Astrocyte of the spinal cord (primary cell): ENCODE measurements at places on chromosomes 11 and 22.
A peak's percentile ranks its signal among the peaks of the same experiment; 100 is the strongest.

GRCh38 chr11:75248924-75249256 lies 8.3 kb downstream of the TPBGL start:
- DNase-seq, result no peak

DNA sequence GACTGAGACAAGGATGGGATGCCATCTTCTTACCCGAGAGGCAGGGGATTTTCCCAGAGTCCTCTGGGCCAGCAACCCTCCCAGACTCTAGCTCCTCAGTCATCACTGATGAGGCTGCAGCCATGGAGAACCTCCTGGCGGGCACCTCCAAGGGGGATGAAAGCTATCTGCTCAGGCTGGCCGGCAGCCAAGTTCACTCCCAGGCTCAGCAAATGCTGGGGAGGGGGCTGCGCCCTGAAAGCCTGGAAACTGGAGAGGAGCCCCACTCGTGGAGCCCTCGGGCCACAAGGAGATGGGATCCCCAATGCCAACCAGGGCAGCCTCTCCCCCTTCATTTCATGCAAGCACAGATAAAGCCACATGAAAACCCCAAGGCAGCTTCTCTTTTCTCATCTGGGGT lies 75.0 kb downstream of the CACNA1I start:
- no peak for DNase-seq

DNA sequence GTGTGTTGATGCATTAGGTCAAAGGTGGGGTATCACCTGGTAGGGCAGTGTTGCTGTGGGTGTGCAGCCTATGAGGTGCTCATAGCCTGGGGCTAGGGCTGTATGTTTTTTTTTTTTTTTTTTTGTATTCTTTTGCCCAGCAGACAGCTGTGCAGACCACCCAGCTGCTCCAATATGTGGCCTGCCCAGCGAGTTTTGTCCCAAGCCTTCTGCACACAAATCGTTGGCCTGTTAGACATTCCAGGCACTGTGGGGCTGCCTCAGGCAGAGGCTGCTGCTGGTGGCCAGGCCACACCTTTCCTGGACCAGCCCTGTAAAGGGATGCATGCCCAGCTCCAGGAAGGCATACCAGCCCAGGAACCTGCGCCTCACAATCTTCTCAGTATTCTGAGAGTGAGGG lies 348.5 kb downstream of the JRKL start:
- no peak for DNase-seq

DNA sequence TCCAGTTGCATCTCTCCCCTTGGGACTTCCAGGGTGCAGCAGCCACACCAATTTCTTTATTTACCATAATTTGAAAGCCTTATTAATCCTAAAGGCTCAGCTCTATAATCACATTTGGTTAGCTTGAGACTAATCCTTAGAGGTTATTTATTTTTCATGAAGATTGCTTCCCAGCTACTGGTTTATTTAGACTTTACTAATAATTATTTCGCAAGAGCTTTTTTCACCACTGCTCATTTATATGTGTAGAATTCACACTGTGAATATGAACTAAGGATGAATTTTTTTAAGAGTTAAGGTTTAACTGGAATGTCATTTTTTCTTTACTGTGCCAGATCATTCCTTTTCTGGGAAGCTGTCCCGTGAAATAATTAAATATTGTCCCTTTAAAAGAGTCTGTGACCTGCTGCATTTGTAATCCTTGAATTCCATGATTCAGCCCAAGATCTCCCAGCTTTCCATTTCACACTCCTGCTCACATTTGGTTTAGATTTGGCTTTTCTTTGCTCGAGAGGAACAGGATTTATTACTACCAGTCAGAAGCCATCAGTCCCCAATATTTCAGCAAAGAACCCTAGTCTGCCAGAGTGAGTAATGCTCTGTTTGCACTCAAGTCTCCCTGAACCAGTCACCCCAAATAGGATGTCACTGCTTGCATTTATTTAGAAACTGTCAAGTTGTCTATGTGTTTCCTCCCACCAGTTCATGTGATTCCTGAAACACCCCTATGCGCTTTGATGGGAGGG lies 4.4 kb upstream of the CD44 start:
- DNase-seq, result no peak

DNA sequence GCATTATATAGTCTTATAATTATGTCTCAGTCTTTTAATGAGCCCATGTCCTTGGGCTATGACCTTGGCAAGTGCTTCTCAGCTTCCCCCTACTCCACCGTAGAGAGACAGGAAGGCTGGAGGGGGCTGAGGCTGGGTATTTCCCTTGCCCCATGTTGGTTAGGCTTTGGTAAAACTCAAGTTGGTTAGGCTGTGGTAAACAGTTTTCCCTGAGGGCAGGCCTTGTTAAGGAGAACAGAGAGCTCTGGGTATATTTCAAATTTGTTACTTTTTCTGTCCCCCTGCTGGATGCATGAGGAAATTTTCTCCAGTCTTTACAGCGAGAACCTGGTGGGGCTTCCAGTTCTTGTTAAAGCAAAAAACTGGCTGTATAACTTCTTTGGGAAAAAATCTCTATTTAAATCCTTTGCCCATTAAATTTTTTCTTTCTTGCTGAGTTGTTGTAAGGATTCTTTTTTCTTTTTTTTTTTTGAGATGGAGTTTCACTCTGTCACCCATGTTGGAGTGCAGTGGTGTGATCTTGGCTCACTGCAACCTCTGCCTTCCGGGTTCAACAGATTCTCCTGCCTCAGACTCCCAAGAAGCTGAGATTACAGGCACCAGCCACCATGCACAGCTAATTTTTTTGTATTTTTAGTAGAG lies 12.2 kb upstream of the DCHS1 start:
- peak; percentile 43 for DNase-seq

GRCh38 chr11:102269927-102270326 lies 47.4 kb upstream of the BIRC3 start:
- DNase-seq, result peak; percentile 69

GRCh38 chr11:27429761-27430393 lies 42.7 kb downstream of the LGR4 start:
- peak; percentile 36 for DNase-seq

GRCh38 chr11:2273771-2274170 lies 3.4 kb upstream of the ASCL2 start:
- no peak for DNase-seq

DNA sequence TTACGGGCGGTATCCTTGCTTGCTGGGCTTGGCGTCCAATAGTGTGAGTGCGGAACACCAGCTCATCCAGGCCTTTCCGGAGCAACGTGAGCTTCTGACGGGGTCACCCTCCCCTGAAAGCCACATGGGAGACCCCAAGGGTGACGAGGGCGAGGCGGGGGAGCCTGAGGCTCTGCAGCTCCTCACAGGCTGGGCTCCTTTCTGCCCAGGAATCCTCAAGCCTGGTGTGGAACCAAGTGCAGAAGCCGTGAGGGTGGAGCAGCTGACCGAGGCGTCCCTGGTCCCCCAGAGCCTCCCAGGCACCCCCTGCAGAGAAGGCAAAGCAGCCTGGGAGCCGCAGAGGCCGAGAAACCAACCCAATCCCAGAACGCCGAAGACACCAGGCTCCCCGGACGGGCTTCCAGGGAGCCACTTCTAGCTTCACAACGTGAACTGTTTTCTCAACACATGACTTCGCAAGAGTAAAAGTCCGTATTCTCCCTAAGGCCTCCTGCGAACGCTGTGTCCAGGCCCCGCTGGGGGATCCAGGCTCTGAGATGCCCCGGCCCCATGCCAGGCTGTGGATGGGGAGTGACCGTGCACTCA lies 530.3 kb downstream of the BRD1 start:
- no peak for DNase-seq

DNA sequence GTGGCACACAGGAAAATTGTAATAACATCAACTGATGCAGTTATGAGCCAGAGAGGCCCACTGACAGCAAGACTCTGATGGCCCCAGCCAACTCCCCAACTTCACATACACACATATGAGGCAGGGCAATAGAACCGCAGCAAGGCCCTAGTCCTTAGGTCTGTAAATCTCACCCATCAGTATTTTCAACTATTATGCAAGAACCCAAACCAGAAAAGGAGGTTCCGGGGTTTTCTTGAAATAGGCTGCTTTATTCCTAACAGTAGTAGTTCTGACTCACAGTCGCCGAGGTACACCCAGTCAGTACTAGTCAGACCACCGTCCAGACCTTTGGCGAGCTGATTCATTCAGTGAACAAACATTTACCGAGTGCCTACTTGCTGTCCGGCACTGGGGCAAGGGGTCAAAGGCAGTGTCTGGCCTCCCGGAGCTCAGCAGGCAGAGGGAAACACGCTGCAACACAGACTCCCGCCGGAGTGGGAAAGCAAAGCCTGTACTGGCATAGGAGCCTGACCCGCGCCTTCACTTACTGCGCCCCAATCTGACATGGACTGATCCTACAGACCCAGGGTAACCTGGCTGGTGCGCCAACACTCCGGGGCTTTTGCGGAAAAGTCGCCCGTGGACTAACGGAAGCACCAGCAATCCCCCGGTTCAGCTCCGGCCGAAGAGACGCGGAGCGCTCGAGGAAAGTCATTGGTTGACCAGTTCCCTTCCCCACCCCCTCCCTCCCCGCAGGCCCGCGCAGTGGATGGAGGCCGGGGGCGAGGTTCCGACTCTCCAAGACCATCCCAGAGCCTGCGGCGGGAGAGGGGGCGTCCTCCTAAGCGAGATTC lies 1.3 kb downstream of the PLEKHA7 start:
- DNase-seq, result peak; percentile 85

- peak; percentile 65 for DNase-seq
Observed at GRCh38 chr11:86918973-86919372, 36.2 kb downstream of the FZD4 start.

GRCh38 chr22:27726686-27727449 lies 74.7 kb downstream of the MN1 start:
- peak; percentile 68 for DNase-seq

DNA sequence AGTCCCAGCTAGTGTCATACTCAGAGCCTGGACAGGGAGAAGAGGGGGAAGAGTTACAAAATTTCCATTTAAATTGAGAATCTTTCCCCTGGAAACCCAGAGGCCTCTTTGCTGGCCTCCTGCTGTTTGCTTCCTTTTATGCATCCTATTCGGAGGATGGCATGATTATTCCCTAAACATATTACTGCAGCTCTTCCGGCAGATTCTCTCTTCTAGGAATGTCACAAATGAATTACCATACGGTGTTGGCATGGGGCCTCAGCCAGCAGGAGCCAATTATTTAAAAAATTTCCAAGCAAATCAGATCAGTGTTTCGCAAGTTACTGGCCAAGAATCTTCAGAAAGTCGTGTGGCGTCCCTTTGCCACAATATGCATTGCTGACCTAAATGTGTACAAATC lies 326.7 kb upstream of the NCAM1 start:
- no peak for DNase-seq

GRCh38 chr11:12214751-12215150 lies 104.4 kb downstream of the MICAL2 start:
- no peak for DNase-seq

GRCh38 chr11:71485466-71485865 lies 32.5 kb downstream of the NADSYN1 start:
- DNase-seq, result no peak

DNA sequence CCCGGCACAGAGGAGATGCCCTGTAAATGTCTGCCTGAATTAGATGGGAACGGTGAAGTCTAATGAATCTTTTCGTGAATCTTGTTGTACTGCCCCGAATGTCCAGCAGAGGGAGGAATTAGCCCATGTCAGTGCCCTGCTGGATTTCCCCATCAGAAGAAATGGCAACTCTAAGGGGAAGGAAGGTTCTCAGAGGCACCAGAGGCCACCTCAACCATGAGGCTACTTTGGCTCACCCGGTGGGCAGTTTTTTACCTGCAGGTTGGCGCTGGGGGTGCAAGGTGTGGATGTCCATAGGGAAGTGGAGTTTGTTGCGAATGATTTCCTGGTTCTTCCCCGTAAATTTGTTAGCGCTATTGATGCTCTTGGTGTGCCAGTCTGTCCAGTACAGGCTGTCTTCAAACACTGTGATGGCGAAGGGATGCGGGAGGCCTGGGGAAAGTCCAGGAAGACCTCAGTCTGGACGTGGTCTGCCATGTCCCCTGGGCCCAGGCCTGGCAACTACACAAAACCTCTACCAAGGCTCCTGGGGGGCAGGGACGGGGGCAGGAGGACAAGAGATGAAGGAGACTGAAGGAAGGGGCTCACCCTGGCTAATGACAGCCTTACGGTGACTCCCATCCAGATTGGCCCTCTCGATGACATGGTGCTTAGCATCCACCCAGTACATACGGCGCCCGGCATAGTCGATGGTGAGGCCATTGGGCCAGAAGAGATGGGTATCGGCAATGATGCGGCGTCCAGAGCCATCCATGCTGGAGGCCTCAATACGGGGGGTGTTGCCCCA lies 28.5 kb downstream of the LRP4 start:
- peak; percentile 70 for DNase-seq

DNA sequence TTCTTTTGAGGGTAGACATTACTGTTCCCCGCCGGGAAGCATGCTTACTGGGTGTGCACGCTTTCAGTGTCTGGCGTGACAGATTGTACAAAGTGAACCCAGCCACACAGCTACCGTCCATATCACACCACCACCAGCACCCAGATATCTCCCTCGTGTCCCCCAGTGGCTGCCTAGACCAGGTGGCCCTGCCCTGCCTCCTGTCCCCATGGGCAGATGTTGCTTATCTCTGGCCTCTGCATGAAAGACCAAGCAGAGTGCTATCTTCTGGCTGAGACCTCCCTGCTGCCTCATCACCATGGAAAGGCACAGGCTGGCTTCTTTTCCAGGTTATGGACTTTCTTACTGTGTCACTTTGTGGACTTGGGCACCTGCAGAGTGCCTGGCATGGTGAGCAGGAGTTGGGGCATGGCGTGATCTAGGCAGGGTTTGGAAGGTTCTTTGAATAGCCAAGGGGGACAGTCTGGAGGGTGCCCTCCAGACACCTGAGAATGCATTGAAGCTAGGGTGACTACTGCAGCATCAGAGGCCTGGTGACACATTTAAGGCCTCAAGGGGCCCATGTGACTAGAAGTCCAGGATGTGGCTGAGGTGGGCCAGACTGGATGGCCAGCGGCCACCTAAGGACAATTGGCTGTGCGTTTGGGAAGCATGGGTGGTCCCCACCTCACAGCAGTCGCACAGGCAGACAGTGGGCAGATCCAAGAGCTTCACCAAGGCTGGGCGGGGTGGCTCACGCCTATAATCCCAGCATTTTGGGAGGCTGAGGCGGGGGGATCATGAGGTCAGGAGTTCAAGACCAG lies 4.7 kb downstream of the TANGO2 start:
- DNase-seq, result no peak

- DNase-seq, result no peak
Observed at GRCh38 chr22:17952273-17952801, 72.0 kb downstream of the MICAL3 start.

DNA sequence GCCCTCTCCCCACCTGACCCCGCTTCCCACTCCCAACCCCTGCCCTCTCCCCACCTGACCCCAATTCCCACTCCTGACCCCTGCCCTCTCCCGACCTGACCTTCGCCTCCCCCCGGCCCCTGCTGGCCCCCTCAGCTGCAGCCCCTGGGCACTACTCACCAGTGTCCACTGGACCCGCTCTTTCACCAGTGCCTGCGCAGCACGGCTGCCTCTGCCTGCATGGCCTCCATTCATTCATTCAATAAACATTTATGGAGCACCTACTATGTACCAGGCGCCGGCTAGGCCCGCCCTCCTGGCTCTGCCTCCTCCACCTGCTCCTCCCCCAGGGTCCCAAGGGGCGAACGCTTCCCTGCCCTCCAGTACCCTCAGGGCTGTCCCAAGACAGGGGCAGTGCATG lies 42.6 kb downstream of the ELFN2 start:
- DNase-seq, result no peak
